CD8-positive, alpha-beta T cell (primary cell): ENCODE measurements at places on chromosomes 4 and X. TPM values are rescaled to one million over a fixed set of nuclear protein-coding genes. Genes with fewer than 3 reads are reported as not detected.

DNA sequence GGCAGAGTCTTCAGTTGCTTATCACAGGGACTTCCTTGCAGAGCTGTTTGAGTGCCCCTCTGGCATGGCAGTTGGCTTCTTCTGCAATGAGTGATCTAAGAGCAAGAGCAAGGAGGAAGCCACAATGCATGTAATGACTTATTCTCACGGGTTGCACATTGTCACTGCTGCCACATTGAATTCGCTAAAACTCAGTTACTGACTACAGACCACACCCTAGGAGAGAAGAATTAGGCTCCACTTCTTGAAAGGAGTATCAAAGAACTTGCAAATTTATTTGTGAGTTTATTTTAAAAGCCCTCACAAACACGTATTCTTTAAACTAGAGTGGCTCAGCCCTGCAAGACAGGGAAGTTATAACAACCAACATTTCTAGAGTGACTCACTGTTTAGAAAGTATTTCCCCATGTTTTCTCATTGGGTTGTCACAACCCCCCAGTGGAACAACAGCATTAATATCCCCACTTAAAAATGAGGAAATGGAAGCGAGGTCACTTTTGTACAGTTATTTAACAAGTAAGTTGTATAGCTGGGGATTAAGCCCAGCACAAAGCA lies 32.4 kb upstream of the RBPJ start:
- no peak for DNase-seq

DNA sequence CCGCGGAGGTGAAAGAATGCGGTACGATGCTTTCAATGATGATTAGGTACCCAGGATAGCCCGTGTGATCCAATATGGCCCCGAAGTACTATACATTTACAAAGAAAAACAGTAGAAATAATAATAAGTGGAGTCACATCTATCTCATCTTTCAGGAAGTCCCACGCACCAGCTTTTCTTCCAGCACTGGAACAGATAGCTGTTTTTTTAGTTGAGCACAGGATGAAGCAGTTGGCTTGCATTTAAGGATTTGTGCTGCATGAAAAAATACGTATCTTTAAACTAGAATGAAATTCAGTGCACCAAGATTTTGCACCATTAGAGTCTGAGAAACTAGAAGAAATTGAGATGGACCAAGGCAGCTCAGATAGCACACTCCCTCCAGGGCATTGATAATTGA lies 44.1 kb downstream of the SMIM20 start:
- DNase-seq = no peak

DNA sequence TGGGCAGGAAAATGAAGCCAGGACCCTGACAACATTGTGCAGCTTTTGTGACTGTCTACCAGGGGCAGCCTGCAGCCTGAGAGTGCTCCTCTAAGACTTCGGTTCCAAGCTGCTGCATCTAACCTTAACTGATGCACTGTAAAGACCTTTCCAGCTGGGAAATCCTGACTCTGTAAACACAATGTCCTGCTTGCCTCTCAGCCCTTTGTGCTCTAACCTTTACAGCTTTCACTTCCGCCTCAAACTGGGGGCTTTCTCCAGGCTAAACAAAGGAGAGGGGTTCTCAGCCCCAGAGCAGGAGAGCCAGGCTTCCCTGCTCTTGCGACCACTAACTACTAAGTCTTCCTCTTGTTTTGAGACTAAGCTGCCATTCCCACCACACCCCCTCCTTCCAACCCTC lies 19.3 kb upstream of the RASL11B start:
- no peak for DNase-seq

NDST3 gene
- not detected for total RNA-seq

GSPT2 gene
- 6.9 TPM for total RNA-seq
